Breast epithelium (tissue), 4 donors: ENCODE measurements at places on chromosomes 2 and 18. TPM values are rescaled to one million over a fixed set of nuclear protein-coding genes. Genes with fewer than 3 reads are reported as not detected.

Gene MAIP1
- total RNA-seq, result 17.0 TPM

- no peaks in the 10 kb centered on the region for H3K27me3 ChIP-seq
- DNase-seq, result no peak
- no peak overlapping the region for H3K27ac ChIP-seq
- no peaks in the 10 kb centered on the region for H3K4me1 ChIP-seq
- H3K36me3 ChIP-seq, result no peaks in the 10 kb centered on the region
Observed at GRCh38 chr18:61722247-61722646, 170.6 kb downstream of the RNF152 start.

- H3K4me3 ChIP-seq, result no peak overlapping the region
- H3K4me1 ChIP-seq, result no peaks in the 10 kb centered on the region
- no peaks in the 10 kb centered on the region for H3K36me3 ChIP-seq
- H3K27ac ChIP-seq, result no peak overlapping the region
Observed at GRCh38 chr2:241777170-241777685, 606 bp downstream of the GAL3ST2 start.

- H3K4me1 ChIP-seq, result no peaks in the 10 kb centered on the region
- no peak for DNase-seq
- H3K4me3 ChIP-seq, result no peak overlapping the region
- H3K27ac ChIP-seq, result no peak overlapping the region
- no peaks in the 10 kb centered on the region for H3K27me3 ChIP-seq
- no peaks in the 10 kb centered on the region for H3K36me3 ChIP-seq
Observed at GRCh38 chr2:36733215-36733614, 36.7 kb downstream of the VIT start.
